ENCODE measurements at places on chromosomes 2 and 18.

DNA sequence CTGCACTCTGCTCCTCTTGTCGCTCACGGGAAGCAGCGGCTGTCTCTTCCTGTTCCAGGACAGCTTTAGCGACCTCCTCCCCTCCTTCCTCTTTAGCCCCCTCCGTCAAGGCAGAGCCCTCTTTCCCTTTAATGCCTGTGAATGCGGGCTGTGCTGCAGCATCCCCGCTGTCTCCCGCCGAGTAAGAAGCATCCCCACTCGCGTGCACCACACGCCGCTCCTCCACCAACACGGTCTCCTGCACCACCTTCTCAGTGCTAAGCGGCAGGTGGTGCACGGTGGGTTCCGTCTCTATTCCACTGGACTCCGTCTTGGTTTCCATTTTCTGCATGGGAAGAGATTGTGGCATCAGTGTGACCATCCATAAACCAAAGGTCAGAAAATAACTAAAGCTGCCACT, 101.6 kb upstream of the ZBTB14 start:
- DNase-seq, result no peak

GRCh38 chr2:69741229-69741574, 732 bp upstream of the ANXA4 start:
- no peak for DNase-seq

- DNase-seq, result no peak
Measured at GRCh38 chr18:37721544-37722522, 156.2 kb upstream of the CELF4 start.

- no peak for DNase-seq
Measured at GRCh38 chr2:66782780-66783361, 347.9 kb downstream of the MEIS1 start.
